MCF 10A (cell line): ENCODE measurements at places on chromosomes 6 and 20. TPM values are rescaled to one million over a fixed set of nuclear protein-coding genes. Genes with fewer than 3 reads are reported as not detected.

CCN2 gene
- total RNA-seq, result 10.9 and 49.4 TPM in 2 replicates

CST11 gene
- total RNA-seq, result not detected in 2 replicates

DYNLT2 gene
- 0.79 and 1.3 TPM in 2 replicates for total RNA-seq

SDC4 gene
- total RNA-seq, result 180 and 209 TPM in 2 replicates

USP49 gene
- total RNA-seq, result 4.1 and 4.3 TPM in 2 replicates

TGM2 gene
- total RNA-seq, result 0.76 and 1.5 TPM in 2 replicates

- no peak overlapping the region for H3K4me3 ChIP-seq
- no peaks in the 10 kb centered on the region for H3K36me3 ChIP-seq
- H3K27me3 ChIP-seq, result no peaks in the 10 kb centered on the region
- no peaks in the 10 kb centered on the region for H3K4me1 ChIP-seq
- no peak overlapping the region for H3K27ac ChIP-seq
Measured at GRCh38 chr20:53243152-53243551, 271.0 kb downstream of the TSHZ2 start.

- no peak overlapping the region for H3K4me3 ChIP-seq
- H3K27me3 ChIP-seq, result no peaks in the 10 kb centered on the region
- H3K4me1 ChIP-seq, result no peaks in the 10 kb centered on the region
- no peak for DNase-seq
Measured at GRCh38 chr6:145886228-145886956, 71.8 kb upstream of the FBXO30 start.

- no peak overlapping the region for H3K4me3 ChIP-seq
- H3K36me3 ChIP-seq, result no peaks in the 10 kb centered on the region
- no peak for DNase-seq
- H3K27me3 ChIP-seq, result no peaks in the 10 kb centered on the region
- H3K27ac ChIP-seq, result no peak overlapping the region
- peaks cover 28% of the 10 kb centered on the region for H3K4me1 ChIP-seq
Measured at GRCh38 chr6:134632024-134632423, 314.1 kb upstream of the SGK1 start.

DNA sequence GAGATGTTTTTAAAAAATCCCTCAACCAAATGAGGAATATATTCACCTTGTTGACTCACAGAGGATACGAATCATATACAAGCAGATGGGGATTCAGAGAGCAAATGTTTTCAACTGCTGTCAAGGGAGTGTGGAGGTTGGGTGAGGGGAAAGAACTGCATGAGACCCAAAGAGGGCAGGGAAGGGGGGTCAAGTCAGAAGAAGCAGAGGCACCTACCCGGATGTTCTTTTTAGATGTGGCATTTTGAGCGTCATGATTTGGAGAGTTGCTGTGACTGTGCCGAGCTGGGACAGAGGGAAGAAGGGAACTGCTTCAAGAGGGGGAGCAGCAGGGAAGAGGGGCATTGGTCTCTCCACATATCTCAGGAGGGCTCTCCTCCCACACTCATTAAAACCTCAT, 191.3 kb upstream of the PROKR2 start:
- no peaks in the 10 kb centered on the region for H3K36me3 ChIP-seq
- no peak overlapping the region for H3K27ac ChIP-seq
- DNase-seq, result no peak
- H3K4me1 ChIP-seq, result no peaks in the 10 kb centered on the region
- no peak overlapping the region for H3K4me3 ChIP-seq

DNA sequence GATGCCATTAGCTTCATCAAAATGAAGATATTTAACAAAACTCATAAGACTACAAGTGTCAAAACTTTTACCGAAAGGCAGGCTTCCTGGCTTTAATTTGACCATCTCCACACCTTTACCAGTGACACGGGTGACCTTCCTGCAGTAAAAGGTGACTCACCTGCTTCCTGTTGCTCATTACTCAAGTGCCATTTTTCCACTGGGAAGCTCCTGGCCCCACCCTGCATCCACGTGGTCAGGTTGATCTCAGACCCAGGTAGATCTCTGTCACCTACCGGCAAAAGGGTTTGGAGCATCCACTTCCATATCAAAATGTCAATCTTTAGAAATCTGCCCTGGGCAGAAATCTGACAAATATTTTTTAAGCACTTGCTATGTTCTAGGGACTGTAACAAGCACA, 31.9 kb upstream of the CDH4 start:
- no peak overlapping the region for H3K4me3 ChIP-seq
- peaks cover 5% of the 10 kb centered on the region for H3K36me3 ChIP-seq
- peaks cover 49% of the 10 kb centered on the region for H3K27me3 ChIP-seq

DNA sequence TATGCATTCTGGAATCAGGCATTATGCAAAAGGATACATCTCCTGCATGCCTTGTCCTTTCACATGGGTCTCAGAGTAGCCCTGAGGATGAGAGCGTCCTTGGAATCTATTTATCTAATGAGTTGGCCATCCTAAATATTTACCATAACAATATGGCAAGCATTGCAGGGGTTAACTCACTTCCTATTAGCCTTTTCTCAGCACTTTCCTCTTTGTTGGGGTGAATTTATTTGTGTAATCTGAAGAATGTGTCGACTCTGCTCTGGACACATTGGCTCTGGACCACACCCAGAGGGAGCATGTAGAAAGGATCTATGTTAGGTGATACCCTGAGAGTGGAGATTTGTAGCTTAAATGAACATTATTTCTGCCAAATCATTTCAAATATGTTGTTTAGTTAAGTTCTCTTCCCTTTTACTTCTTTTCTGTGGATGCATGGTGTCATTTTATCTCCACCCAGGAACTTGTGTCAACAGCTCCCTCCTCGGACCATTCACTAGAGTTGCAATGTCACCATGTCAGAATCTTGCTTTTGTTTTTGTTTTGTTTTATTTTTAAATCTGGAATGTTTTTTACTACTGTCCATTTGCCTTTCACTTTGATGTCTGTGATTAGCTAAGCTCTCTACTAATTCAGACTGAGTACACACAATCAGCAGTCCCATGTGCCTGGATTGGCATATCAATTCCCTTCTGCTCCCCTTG, 757.0 kb upstream of the MMS22L start:
- H3K36me3 ChIP-seq, result no peaks in the 10 kb centered on the region
- H3K4me3 ChIP-seq, result no peak overlapping the region
- DNase-seq, result peak; percentile 12
- peaks cover 68% of the 10 kb centered on the region for H3K27me3 ChIP-seq

- H3K36me3 ChIP-seq, result no peaks in the 10 kb centered on the region
- no peaks in the 10 kb centered on the region for H3K27me3 ChIP-seq
- peak overlapping the region; percentile 63 for H3K4me3 ChIP-seq
- peaks cover 6% of the 10 kb centered on the region for H3K4me1 ChIP-seq
- H3K27ac ChIP-seq, result peak overlapping the region; percentile 71
- DNase-seq, result peak; percentile 91
Measured at GRCh38 chr6:26268659-26269402, 96.2 kb upstream of the BTN3A2 start.

- no peaks in the 10 kb centered on the region for H3K27me3 ChIP-seq
- H3K4me3 ChIP-seq, result no peak overlapping the region
- peaks cover 43% of the 10 kb centered on the region for H3K36me3 ChIP-seq
- no peak for DNase-seq
- no peaks in the 10 kb centered on the region for H3K4me1 ChIP-seq
- H3K27ac ChIP-seq, result no peak overlapping the region
Measured at GRCh38 chr20:53561505-53561904, 32.1 kb downstream of the ZNF217 start.

GRCh38 chr6:127869183-127869582, 31.7 kb downstream of the THEMIS start:
- no peaks in the 10 kb centered on the region for H3K36me3 ChIP-seq
- no peaks in the 10 kb centered on the region for H3K27me3 ChIP-seq
- DNase-seq, result no peak
- H3K4me1 ChIP-seq, result no peaks in the 10 kb centered on the region

- H3K4me1 ChIP-seq, result no peaks in the 10 kb centered on the region
- no peaks in the 10 kb centered on the region for H3K36me3 ChIP-seq
- no peak overlapping the region for H3K27ac ChIP-seq
- H3K4me3 ChIP-seq, result no peak overlapping the region
Measured at GRCh38 chr20:12098421-12098820, 180.7 kb downstream of the BTBD3 start.

DNA sequence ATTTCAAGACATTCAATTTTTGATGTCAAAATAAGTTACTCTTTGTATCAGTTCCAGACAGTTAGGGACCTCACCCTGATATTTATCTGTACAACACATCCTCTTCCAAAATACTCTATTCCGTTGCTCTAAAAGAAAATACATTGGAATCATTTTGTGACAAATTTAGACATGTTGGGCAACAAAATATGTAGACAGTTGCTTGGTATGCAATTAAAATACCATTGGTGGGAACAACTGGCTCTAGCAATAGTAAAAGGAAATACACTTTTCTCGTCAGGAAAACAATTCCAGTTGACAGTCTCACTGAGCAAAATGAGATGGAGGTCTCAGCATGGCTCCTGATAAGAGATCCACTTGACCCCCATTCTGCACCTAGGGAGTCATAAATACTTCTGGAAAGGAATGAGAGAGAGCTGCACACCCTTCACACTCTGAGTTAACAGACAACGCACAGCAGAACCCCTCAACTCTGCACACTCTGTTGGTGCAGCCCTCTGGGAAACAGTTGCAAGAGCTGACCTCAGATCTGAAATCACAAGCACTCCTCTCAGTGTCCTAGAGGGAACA, 171.3 kb upstream of the NT5E start:
- no peak overlapping the region for H3K4me3 ChIP-seq
- no peaks in the 10 kb centered on the region for H3K36me3 ChIP-seq
- DNase-seq, result no peak
- H3K27me3 ChIP-seq, result no peaks in the 10 kb centered on the region
- no peak overlapping the region for H3K27ac ChIP-seq

GRCh38 chr6:105401247-105402089, 1.4 kb downstream of the PREP start:
- H3K27ac ChIP-seq, result peak overlapping the region; percentile 65
- H3K4me3 ChIP-seq, result peak overlapping the region; percentile 82
- peaks cover 13% of the 10 kb centered on the region for H3K36me3 ChIP-seq
- peak; percentile 31 for DNase-seq
- H3K4me1 ChIP-seq, result peaks cover 33% of the 10 kb centered on the region
- H3K27me3 ChIP-seq, result no peaks in the 10 kb centered on the region

- no peak for DNase-seq
- no peaks in the 10 kb centered on the region for H3K36me3 ChIP-seq
- H3K4me3 ChIP-seq, result no peak overlapping the region
- H3K27me3 ChIP-seq, result no peaks in the 10 kb centered on the region
- H3K27ac ChIP-seq, result no peak overlapping the region
- peaks cover 4% of the 10 kb centered on the region for H3K4me1 ChIP-seq
Measured at GRCh38 chr6:111980143-111980542, 73.8 kb upstream of the CCN6 start.

- peaks cover 13% of the 10 kb centered on the region for H3K4me1 ChIP-seq
- H3K27me3 ChIP-seq, result no peaks in the 10 kb centered on the region
- H3K4me3 ChIP-seq, result no peak overlapping the region
- DNase-seq, result no peak
- no peak overlapping the region for H3K27ac ChIP-seq
Measured at GRCh38 chr6:144659202-144660182, 374.4 kb downstream of the UTRN start.

- no peaks in the 10 kb centered on the region for H3K27me3 ChIP-seq
- no peaks in the 10 kb centered on the region for H3K4me1 ChIP-seq
- H3K36me3 ChIP-seq, result no peaks in the 10 kb centered on the region
- H3K4me3 ChIP-seq, result no peak overlapping the region
Measured at GRCh38 chr6:119683031-119683430, 333.5 kb upstream of the MAN1A1 start.

- H3K27ac ChIP-seq, result no peak overlapping the region
- peaks cover 15% of the 10 kb centered on the region for H3K4me1 ChIP-seq
- H3K27me3 ChIP-seq, result no peaks in the 10 kb centered on the region
- H3K4me3 ChIP-seq, result no peak overlapping the region
- DNase-seq, result peak; percentile 52
Measured at GRCh38 chr6:158150701-158151100, 17.4 kb downstream of the SERAC1 start.

DNA sequence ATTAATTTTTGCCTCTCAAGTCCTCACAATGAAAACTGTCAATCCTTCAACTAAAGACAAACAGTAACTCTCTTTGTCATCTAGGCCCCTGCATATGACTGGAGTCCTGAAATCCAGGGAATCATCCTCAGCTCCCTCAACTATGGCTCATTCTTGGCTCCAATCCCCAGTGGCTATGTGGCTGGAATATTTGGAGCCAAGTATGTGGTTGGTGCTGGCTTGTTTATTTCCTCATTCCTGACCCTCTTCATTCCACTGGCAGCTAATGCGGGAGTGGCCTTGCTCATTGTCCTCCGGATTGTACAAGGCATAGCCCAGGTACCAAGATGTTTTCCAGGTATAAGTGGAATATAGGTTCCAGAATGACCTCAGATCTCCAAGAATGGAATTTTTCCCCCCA, 15.4 kb downstream of the SLC17A4 start:
- H3K27ac ChIP-seq, result no peak overlapping the region
- H3K27me3 ChIP-seq, result peaks cover 14% of the 10 kb centered on the region
- H3K36me3 ChIP-seq, result no peaks in the 10 kb centered on the region
- no peaks in the 10 kb centered on the region for H3K4me1 ChIP-seq
- H3K4me3 ChIP-seq, result no peak overlapping the region
- DNase-seq, result peak; percentile 33

GRCh38 chr6:134619789-134620188, 301.9 kb upstream of the SGK1 start:
- peaks cover 3% of the 10 kb centered on the region for H3K36me3 ChIP-seq
- peak; percentile 53 for DNase-seq
- H3K27me3 ChIP-seq, result no peaks in the 10 kb centered on the region

GRCh38 chr6:5981126-5982026, 25.3 kb downstream of the NRN1 start:
- no peaks in the 10 kb centered on the region for H3K36me3 ChIP-seq
- H3K4me1 ChIP-seq, result peaks cover 29% of the 10 kb centered on the region
- no peak overlapping the region for H3K27ac ChIP-seq

GRCh38 chr6:78511009-78511408, 356.3 kb upstream of the IRAK1BP1 start:
- no peak overlapping the region for H3K27ac ChIP-seq
- no peaks in the 10 kb centered on the region for H3K4me1 ChIP-seq
- DNase-seq, result no peak
- H3K4me3 ChIP-seq, result no peak overlapping the region

DNA sequence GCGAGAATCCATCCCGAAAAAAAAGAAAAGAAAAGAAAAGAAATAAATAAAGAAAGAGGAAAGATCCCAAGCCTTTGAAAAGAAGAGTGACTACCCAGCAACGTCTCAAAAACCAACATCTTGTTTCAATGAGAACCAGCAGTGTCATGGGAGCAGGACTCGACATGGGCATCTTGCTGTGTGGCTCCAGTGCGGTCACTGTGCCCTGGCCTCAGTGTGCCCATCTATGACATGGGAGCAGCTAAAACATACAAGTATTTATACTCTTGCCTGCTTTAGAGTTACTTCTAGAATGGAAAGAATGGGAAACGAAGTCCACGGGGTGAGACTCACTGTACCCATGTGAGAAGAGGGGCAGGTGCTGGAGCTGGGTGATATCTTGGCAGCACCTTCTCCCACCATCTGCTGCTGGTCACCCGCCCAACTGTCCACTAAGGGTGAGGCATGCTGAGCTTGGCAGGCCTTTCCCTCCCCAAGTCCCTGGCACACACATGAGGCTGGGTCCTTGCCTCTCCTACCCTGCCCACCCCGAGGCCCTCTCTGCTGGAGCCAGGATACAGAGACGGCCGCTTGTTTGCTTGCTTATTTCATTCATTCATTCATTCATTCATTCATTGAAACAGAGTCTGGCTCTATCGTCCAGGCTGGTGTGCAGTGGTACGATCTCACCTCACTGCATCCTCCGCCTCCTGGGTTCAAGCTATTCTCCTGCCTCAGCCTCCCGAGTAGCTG, 77.7 kb downstream of the RIPOR3 start:
- H3K27ac ChIP-seq, result no peak overlapping the region
- no peaks in the 10 kb centered on the region for H3K27me3 ChIP-seq
- no peaks in the 10 kb centered on the region for H3K36me3 ChIP-seq
- no peak for DNase-seq
